ENCODE measurements at places on chromosomes 11 and 22. TPM values are rescaled to one million over a fixed set of nuclear protein-coding genes. Genes with fewer than 3 reads are reported as not detected.

DNA sequence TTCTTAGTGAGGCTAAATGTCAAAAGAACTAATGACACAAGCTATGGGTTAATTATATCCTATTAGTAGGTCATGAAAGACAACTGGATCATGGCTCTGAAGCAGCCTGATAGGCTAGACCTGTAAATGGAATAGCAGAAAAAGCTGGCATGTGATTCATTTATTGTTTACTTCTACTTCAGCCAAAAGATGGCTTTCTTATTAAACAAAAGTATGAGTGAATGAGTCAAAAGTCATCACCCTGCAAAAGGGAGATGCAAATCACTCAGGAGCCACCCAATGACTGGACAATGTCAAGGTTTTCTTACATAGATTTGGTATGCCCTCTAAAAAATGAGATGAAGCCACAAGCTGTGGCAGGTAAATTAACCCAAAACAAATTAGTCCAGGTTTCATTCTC, 138.0 kb downstream of the TRPC6 start:
- no peak for DNase-seq

Gene SEPTIN5
- 4.2 TPM for total RNA-seq

- no peak for DNase-seq
Measured at GRCh38 chr11:4480577-4481239, 1.7 kb upstream of the OR52K1 start.

- peak; percentile 33 for DNase-seq
Measured at GRCh38 chr11:78465169-78465942, 47.7 kb upstream of the GAB2 start.

DNA sequence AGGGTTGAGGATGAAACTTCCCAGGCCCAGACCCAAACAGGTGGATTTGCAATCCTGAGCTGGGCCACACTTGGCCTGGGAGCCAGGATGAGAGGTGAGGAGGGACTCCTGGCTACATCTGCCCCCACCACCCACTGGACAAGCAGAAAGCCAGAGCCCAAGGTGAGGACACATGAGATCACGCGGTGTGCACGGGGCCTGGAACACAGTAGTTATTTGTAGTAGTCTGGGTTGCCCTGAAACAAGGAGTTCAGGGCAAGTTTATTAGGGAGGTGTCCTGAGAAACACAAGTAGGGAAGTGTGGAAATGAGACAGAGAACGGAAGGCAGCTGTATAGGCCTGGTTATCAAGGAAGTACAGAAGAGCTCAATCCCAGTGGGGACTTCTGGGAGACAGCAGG, 647 bp upstream of the SEC14L6 start:
- DNase-seq: no peak

- no peak for DNase-seq
Measured at GRCh38 chr11:111327908-111328624, 29.7 kb downstream of the POU2AF3 start.

DNA sequence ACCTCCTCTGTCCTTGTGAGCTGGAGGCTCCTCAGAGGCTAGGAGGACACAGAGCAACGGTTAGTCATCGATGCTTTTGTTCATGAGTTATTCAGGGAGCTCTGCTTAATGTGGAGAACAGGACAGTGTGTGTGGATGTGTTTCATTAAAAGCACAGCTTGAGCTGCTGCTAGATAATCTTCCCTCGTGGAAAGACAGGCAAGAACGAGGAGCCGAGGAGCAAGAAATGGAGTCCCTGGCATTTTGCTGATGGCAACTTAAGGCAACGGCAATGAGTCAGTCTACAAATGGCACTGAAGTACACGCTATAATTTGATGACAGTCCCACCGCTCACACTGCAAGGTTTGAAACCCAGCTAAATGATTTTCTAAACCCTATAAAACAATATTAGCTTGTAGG, 106.2 kb downstream of the IGLL1 start:
- no peak for DNase-seq

Gene TENM4
- total RNA-seq: not detected

DNA sequence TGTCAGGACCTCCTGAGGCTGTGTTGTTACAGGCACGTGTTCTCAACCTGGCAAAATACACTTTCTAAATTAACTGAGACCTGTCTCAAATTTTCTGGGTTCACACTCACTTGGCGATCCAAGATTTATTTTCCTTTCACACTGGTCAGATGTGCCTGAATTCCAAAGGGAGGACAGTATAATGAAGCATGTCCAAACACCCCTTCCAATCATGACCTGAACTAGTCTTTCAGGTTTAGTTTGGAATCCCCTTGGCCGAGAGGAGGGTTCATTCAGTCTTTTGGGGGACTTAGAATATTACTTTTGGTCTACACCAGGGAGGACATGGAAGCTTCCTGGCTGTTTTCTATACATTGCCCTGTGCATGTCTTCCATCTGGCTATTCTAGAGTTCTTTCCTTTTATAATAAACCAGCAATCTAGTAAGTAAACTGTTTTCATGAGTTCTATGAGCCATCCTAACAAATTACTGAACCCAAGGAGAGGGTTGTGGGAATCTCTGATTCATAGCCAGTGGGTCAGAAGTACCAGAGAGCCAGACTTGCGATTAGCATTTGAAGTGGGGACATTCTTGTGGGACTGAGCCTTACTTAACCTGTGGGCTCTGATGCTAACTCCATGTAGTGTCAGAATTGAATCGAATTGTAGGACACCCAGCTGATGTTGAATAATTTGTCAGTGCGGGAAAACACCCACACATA, 14.8 kb upstream of the TMEM216 start:
- DNase-seq: no peak

DNA sequence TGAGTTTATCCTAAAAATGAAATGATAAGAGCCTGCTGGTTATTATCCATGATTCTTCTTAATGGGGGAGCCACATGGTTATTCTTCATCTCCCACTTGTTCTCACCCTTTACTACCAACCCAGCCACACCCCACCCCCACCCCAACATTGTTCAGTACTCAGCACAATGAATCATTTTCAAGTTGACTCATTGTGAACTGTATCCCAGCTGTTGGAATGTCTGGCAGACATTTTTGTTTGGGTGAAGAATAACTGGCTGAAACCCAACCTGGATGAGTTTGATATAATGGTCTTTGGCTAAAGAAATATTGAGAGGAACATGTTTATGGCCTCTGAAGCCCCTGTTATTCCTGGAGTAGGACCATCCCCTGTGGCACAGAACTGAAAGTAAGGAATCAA, 136.2 kb downstream of the ELP4 start:
- no peak for DNase-seq

DNA sequence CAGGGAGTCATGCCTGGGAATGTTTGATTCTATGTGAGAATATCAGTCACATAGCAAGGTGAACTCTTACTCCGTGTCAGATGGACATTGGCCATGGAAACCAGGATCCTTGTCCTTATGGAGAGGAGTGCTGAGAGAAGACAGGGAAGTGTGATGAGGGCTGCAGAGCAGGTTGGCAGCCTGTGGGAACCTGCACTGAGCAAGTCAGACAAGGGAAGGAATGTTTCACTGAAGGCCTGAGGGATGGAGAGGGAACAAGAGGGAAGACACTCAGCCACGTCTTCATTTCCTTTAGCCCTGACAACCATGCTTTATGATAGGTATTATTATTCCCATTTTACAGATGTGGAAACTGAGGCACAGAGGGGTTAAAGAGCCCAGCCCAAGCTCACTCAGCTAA, 38.4 kb upstream of the HORMAD2 start:
- DNase-seq: no peak

Gene VSIG2
- 0.19 TPM for total RNA-seq

DNA sequence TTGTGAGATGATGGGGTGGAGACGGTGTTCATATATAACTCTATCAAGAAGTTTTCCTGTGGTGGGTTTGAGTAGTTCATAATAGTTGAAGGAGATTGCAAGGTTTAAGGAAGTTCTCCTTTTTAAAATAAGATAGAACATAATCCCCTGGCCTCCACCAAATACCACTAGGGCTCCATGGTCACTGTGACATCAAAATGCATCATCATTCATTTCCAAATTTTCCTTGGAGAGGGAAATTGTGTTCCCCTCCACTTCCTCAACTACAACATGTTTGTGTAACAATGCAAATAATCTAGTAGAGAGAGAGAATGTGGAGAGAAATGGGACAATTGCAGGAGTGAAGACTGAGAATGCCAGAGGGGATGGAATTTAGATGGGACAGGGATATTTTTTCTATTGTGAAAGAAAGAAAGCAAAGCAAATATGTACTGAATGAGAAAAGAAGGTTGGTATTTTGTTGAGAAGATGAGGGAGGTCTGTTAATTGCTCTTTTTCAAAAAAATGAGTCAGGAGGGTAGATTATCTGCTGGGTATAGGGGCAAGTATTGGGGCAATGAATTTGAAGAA, 33.4 kb upstream of the ZBED5 start:
- DNase-seq: no peak

Gene USP35
- total RNA-seq: 15.2 TPM

- no peak for DNase-seq
Measured at GRCh38 chr22:38831166-38831945, 12.5 kb downstream of the NPTXR start.

Gene MS4A7
- total RNA-seq: 4.1 TPM

Gene NDUFC2
- total RNA-seq: 189 TPM

All from naive thymus-derived CD4-positive, alpha-beta T cell (primary cell).